Mucosa of gallbladder (tissue), 1 donor: ENCODE measurements at places on chromosomes 16 and 17. TPM values are rescaled to one million over a fixed set of nuclear protein-coding genes. Genes with fewer than 3 reads are reported as not detected.

The HSD3B7 gene
- 30.6 TPM for total RNA-seq

The ANKS4B gene
- 25.1 TPM for total RNA-seq

The KIF18B gene
- 1.4 TPM for total RNA-seq

The GINS2 gene
- total RNA-seq = 0.81 TPM

The CCDC43 gene
- 13.6 TPM for total RNA-seq

The CTF1 gene
- total RNA-seq = 11.0 TPM

The GNGT2 gene
- total RNA-seq = 3.4 TPM

The WFIKKN2 gene
- 0.63 TPM for total RNA-seq

- peak; percentile 32 for DNase-seq
Measured at GRCh38 chr16:20049831-20050230, 23.9 kb downstream of the GPR139 start.

- DNase-seq = no peak
Measured at GRCh38 chr16:35210681-35211433, 1751.4 kb downstream of the TP53TG3F start.

- no peak for DNase-seq
Measured at GRCh38 chr17:39792526-39793221, 54.9 kb downstream of the GRB7 start.

- DNase-seq = no peak
Measured at GRCh38 chr17:68152161-68152571, 95.7 kb upstream of the AMZ2 start.

GRCh38 chr17:55533608-55534007, 22.4 kb upstream of the SMIM36 start:
- DNase-seq = no peak

DNA sequence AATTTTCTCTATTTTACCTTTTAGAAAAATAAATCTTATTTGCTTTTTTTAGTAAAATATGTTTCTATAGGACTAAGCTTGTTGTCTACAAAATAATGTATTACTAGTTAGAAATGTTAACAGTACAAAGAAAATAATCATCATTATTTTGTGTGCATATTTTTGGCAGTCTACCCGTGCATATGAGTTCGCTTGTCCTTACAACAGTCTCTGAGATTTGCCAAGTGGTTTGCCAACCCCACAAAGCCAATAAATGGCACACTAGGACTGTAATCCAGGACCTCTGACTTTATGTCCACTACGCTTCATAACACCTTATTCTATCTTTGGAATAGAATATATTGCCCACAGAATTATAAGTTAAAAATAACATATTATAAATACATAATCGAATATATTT, 152.0 kb downstream of the KCNJ2 start:
- no peak for DNase-seq

DNA sequence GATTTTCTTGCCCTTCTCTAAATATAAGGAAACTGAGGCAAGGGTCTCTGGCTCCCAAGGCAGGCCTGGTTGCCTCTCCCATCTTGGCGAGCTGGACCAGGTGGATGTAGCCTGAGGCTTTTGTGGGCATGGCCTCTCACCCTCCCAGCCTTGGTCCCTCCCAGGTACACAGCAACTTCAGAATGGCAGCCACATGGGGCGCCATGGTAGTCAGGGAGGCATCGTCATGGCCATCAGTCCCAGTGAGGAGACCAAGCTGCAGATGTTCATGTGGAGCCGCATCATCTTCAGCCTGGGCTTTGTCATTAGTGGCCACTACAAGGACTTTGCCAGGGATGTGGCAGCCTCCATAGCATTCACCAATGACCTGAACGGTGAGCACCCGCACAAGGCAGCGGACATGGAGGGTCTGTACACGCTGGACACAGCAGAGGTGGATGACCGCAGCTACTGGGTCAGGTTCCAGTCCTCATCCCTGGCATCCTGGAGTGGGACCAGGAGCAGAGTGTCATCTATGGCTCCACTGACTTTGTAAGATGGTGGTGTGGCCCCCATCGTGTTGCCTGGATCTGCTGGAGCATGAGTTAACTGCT, 165.8 kb upstream of the ZNF267 start:
- no peak for DNase-seq

- no peak for DNase-seq
Measured at GRCh38 chr16:81477697-81478693, 33.4 kb downstream of the CMIP start.

DNA sequence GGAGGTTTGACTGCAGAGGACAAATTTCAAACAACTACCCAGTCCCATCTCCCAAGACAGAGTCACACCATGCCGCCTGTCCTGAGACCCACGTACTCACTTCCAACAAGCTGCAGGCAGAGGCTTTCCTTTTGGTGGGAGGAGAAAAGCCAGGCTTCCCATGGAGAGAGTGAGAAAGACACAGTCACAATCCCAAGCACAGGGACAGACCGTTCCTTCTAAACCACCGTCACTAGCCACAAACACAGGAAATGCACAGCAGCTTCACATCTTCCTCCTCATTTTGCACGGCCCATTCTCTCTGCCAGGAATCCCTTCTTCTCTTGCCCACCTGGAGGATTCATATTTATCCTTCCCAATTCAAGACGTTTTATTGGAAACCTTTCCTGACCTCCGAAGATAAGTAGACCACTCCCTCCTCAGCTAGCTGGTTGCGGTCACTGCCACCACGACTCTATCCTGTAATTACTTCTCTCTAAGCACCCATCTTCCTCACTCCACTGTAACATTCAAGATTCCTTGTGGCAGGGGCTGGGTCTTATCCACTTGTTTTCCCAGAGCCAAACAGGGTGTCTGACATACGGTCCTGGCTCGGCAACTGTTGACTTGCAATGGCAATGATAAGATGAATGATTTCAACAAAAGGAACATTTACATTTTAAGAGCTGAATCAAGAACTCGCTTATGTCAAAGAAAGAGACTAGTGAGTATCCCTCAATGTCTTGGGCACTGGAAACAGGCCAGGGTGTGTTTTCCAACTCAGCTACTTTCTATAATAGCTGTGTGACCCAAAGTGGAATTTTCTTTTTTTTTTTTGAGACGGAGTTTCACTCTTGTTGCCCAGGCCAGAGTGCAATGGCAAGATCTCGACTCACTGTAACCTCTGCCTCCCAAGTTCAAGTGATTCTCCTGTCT, 87.6 kb downstream of the XYLT1 start:
- DNase-seq = no peak

DNA sequence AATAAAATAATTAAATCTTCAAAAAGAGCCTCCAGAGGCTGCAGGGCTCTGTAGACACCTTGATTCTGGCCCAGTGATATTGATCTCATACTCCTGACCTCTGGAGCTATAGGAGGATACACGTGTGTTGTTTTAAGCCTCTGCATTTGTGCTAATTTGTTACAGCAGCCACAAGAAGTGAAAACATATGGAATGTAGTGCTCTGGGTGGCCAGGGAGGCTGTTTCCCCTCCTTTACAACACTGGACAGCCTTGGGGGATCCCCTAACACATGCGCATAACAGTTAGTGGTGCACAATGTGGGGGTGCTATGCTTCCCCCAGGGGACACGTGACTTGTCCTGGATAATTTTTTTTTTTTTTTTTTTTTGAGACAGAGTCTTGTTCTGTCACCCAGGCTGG, 4.7 kb upstream of the ZNF500 start:
- DNase-seq = no peak

DNA sequence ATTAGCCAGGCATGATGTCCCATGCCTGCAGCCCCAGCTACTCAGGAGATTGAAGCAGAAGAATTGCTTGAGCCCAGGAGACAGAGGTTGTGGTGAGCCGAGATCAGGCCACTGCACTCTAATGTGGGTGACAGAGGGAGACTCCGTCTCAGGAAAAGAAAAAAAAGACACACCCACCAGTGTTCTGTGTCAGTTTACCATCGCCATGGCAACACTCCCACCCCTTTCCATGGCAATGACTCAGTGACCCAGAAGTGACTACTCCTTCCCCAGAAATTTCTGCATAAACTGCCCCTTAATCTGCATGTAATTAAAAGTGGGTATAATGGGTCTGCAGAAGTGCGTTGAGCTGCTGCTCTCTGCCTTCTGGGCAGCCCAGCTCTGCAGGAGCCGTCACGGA, 4.0 kb upstream of the ZC3H18 start:
- no peak for DNase-seq

DNA sequence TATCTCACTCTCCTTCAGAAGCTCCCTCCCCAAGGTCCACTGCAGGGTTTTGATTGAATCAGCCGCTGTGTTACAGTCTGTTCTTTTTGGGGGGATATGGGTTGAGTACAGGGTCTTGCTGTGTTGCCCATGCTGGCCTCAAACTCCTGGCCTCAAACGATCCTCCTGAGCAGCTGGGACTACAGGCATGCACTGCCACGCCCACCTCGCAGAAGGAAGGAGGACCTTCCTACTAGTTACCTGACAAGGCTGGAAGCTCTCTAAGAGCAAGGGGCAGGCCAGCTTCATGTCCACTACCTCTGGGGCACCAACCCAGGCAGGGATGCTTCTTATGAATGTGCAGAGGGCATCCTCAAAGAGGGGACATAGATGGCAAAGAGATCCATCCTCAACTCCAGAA, 1.9 kb upstream of the MMP28 start:
- no peak for DNase-seq

GRCh38 chr16:4552541-4552940, 3.6 kb upstream of the C16orf96 start:
- DNase-seq = peak; percentile 12

DNA sequence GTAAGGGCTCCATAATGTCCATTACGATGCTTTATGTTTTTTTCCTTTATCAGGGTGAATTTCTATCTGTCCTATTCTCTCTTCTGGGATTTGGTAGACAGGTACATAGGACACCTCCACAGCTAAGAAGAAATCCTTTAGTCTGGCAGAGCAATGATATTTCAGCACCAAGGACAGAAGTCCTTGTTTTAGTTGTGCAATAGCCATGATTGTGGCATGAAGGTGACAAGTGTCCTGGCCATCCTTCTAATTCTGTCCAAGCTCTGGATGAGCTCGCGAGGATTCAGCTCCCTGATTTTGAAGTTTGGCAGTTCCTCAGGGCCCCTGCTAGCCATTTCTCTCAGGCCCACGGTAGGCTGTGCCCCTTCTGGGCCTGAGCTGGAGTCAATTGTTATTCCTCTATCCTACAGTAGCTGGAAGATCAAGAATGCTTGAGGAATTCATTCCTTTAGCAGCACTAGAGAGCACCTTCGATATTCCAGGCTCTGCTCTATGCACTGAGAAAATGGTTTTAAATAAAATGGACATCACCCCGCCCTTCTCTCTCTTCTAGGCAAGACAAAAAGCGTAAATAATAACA, 320.8 kb downstream of the XYLT1 start:
- no peak for DNase-seq

DNA sequence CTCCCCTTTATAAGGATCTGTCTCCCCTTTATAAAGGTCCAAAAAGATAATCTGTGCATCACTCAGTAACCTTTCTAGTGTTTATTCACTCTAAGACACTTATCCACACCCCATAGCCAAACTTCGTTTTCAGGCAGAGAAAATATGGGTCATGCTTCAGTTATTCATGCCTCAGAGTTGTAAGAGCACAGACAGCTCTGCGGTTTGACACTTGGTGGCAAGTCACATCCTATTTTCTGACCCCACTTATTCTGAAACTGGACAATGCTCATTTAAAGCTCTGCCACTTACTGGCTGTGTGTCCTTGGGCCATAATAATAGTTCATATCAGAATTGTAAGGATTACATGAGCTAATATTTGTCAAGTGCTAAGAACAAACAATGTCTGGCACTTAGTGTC, 2.0 kb upstream of the KRTAP2-1 start:
- no peak for DNase-seq

GRCh38 chr17:14427900-14428647, 127.2 kb downstream of the HS3ST3B1 start:
- DNase-seq = no peak

DNA sequence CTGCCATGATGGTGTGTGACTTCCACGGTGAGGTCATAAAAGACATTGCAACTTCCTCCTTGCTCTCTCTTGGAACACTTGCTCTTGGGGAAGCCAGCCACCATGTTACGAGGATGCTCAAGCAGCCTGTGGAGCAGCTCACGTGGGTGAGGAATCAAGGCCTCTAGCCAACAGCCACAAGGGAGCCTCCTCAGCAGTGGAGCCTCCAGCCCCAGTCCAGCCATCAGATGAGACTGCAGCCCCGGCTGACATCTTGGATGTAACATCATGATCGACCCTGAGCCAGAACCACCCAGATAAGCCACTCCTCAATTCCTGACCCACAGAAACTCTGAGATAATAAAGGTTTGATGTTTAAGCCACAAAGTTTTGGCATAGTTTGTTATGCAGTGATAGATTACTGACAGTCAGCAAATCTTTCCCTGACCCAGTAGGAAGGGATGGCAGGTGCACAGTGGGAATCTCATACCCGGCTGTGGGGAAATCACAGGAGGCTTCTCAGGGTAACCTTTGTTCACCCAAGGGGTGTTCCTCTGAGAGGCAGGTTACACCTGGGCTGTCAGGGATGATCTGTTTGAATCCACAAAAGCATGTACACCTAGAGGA, 23.3 kb upstream of the GINS2 start:
- no peak for DNase-seq

DNA sequence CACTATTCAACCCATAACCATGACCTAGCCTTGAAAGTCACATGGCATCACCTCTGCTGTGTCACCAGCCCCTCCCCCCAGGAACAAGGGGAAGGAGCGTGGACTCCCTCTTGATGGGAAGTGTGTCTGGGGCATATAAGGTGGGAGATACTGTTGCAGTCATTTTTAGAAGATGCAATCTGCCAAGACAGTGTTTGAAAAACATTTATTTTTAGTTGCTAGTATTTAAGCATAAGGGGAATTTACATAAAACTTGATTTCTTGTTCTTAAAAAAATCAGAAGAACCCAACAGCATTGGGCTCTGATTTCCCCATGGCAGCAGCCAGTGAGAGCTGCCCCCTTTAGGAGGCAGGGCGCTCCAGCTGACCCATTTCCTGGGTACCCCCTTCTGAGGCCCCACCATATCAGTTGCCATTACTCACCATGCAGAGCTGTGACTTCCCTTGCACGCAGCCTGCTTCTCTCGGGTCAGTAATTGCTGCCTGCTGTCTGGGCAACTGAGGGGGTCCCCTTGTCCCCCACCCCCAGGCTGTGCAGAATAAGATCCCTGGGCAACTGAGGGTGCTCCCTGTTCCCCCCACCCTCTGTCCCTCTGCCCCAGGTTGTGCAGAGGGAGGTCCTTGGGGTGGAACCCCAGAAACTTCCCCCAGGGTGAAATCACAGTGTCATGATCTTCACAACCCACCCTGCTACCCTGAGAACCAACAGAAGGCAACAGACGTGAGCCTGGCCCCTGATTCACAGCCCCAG, 11.8 kb upstream of the CDC42EP4 start:
- no peak for DNase-seq
